Neural crest cell (in vitro differentiated cells): ENCODE measurements at places on chromosomes 13 and 19. TPM values are rescaled to one million over a fixed set of nuclear protein-coding genes. Genes with fewer than 3 reads are reported as not detected.

The IFT88 gene
- 21.0 and 22.5 TPM in 2 replicates for total RNA-seq

The RUBCNL gene
- 29.7 and 36.4 TPM in 2 replicates for total RNA-seq

The NLRP5 gene
- total RNA-seq = not detected in 2 replicates

- no peak for DNase-seq
These were observed 425.7 kb downstream of the SPRY2 start for GRCh38 chr13:79915114-79915811.

DNA sequence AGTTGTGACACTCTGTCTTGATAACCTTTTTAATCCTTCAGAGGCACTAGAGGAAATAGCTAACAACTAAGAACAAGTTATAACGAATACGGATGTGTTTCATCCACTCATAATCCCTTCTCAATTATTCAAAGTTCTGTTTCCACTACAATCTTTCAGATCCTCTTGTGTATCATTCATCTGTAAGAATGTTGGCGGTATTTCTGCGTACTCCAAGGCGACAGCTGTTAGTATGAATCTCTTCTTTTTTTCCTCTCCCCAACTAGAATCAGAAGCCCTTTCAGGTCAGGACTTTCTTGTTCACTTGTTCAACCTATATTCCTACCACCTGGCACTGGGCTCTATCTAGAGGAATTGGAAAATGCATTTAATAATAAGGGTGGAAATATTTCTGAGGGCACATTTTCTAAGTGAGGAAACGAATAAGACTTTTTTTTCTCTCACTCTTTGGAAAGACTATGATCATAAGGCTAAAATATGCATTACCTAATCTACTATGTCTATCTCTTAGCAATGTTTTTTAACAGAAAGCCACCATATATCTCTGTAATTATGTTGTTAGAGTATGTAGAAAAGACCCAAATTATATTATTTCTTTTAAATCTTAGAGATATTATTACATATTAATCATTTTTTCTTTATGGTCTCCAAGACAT is 492.9 kb downstream of the PCDH20 start:
- no peak for DNase-seq

GRCh38 chr13:91406619-91407018 is 8.2 kb downstream of the GPC5 start:
- peak; percentile 16 for DNase-seq

DNA sequence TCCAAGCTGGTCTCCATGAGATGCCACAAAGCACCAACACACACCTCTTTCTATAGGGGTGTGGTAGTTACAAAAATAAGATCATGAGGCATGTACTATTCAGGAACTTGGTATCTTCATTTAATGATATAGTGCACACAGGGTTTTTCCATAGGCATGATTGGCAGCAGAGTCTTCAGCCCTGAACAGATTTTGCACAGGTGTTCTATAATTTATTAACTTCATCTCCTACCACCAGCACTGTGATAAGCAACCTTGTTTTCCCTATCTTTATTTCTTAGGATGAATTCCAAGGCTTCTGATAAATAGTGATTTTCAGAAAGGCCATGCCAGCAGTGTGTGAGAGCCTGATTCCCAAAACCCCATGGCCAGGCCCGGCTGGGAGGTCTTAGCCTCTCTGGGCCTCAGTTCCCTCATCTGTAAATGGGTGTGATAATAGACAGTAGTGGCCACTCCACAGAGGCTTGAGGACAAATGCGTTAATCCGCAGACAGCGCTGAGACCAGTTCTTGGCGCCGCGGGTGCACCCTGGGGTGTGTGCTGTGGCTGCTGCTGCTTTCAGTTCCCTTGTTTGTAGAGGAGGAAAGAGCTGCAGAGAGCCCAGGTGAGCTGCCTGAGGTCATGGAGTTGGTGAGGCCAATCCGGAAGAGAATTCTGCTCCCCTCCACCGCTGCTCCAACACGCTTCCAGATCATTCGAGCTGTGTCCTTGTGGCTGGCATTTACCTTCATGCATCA is 33.1 kb downstream of the DHRS12 start:
- DNase-seq = no peak

DNA sequence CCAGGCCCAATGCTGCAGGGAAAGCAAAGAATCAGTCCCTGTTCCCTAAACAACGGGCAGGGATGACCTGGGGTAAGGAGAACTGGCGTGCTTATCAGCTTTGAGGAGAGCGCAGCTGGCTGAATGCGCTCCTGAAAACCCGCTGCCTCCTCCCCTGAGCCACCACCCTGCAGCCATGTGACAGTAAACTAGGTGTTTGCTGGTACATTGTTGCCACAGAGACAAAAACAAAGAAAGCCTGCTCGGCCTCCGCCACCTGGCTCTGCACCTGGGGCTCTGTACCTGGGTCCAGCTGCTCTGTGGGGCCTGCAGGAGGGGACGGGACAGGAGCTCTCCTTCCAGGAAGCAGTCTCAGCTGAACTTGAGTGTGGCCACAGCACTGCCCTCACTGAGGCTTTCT is 21.8 kb downstream of the MCF2L start:
- DNase-seq = no peak
